Activated gamma-delta T cell treated with Interleukin-2 at 50 U/mL for 16 hours (primary cell): ENCODE measurements at places on chromosomes 2 and 18.

DNA sequence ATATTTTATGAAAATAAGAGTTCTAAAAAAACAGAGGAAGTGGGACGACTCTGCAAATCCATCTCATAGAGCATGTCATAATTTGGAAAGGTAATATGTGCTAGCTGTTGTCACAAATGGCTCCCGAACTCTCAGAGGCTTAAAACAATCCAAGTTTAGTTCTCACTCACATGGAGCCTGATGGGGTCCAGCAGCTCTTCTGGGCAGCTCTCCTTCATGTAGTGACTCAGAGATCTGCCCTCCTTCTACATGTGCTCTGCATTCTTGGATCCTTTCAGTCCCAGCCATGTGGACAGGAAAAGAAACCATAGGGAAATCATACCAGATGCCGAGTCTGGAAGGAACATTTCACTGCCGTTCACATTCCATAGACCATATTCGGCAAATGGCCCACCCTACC is 180.1 kb upstream of the APCDD1 start:
- no peak for DNase-seq

DNA sequence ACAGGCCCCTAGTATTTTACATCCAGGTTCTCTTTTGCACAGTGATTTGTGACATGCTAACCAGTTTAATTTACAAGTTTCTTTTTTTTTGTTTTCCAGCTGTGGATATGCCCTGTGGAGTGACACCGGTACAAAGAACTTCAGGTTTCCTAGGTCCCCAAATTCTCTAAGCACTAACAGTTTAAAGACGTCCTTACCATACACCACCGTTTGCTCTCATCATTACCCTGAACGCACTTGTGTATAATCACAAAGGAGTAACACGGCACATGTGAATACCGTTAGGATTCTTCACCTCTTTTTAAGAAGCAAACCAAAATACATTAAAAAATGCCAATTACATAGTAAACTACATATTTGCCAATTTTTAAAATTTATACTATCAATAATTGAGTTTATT is 853 bp downstream of the LANCL1 start:
- DNase-seq, result no peak

GRCh38 chr18:63244607-63245006 is 75.0 kb downstream of the BCL2 start:
- DNase-seq, result no peak

DNA sequence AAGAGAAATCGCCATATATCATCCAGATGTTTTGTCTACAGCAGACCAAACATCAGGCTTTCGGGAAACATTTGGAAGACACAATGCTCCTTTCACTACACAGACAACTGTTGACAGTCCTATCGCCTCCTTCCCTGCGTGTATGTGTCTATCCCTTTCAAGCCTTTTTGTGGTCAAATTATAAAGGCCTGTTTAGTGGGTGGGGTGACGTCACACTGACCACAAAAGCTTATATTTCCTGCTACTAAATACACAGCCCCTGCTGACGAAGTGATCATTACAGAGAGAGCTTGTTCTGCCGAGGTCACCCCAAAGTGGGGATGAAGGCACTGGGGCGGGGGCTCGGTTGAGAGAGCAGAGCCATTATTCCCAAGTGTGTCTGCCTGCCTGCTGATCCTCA is 302.7 kb upstream of the TNP1 start:
- DNase-seq, result peak; percentile 5

DNA sequence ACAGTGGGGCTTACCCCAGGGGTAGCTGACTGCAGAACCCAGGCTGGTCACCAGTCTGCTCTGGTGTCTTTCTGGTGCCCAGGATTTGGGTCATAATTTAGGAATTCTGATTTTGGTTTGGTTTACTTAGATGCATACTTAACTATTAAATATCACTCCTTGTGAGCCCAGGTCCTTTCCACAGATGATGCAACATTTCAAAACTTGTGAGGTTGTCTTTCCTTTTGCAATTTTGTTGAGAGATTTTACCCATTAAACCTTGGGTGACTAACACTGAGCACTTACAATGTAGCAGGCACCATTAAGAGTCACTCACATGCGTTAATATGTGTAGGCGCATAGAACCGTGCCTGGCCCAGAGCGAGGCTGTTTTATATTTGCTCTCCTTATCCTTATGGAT is 61.8 kb upstream of the RPL31 start:
- no peak for DNase-seq

DNA sequence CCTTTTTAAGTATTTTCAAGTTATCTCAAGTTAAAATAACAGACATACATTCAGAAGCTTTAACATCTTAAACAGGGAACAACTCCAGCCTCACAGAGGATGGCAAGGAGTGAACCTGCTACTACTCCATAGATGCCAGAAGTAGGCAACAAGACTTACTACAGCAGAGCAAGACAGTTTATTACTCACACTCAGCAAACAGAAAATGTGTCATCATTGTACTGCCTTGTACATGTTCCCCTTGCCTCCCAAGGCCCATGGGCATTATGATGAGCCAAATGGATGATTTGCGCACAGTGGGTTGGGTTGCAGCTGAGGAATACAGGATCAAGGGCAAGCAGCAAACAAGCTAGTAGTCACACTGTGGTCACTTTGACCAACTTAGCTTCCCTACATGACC is 80.6 kb upstream of the VRK2 start:
- DNase-seq, result no peak

- DNase-seq, result no peak
Measured at GRCh38 chr18:50836521-50836957, 16.7 kb upstream of the MRO start.
